NCI-H2081 treated with DMSO at 0.1 percent for 48 hours (cell line): ENCODE measurements at places on chromosomes 11 and 22.

DNA sequence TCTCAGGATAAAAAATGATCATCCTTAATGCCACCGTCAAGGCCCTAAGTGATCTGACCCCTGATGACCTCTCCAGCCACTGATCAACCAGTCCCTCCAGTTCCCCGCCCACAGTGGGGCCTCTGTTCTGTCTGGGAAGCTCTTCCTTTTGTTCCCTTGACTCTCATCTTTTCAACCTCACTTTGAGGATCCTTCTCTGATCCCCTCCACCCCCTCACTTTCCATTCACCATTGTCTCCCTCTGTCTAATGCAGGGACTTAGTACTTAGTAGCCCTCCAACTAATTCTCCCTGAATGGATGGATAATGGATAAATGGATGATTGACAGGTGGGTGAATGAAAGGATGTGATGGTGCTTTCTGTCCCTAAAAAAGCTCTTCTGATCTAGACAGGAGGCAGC, 45.6 kb downstream of the C11orf58 start:
- DNase-seq, result no peak

DNA sequence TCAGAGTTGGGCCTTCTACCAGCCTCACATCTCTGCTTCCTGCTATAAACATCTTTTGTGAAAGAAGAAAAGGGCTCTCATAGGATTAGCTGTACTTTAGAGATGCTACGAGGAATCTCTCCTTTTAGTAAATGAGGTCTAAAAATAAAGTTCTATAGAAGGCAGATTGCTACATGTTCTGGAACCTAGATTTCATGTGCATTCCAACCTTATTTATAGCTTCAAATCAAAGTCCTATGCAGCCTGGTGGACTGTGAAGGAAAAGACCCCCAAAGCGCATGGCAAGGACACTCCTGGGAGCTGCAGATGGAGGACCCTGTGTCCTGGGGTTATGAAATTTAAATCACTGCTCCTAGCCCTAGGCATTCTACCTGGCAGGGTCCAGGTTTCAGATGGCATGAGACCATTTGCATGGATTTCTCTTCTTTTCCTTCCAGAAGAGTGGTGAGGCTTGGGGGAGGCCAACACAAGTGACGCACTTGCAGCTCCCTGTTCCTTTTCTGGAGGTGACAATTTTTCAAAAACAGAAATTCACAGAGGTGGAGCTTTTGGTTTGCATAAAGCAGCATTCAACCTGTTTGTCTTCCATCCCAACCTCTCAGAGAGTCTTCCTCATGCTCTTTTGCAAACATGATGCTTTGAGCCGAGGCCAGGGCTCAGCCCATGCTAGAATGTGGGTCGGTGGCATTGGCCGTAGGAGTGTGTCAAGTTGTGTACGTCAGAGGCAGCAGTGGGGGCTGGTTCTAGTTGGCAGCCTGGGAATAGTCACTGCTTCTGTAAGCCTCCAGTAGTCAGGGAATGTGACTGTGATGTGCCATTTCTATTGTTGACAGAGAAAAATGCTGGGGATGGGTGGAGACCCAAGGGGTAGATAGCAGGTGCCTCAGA, 6.3 kb downstream of the CRY2 start:
- DNase-seq, result no peak

GRCh38 chr11:119512369-119512768, 89.4 kb upstream of the THY1 start:
- DNase-seq, result no peak

GRCh38 chr22:28231441-28231840, 312.4 kb upstream of the PITPNB start:
- no peak for DNase-seq

DNA sequence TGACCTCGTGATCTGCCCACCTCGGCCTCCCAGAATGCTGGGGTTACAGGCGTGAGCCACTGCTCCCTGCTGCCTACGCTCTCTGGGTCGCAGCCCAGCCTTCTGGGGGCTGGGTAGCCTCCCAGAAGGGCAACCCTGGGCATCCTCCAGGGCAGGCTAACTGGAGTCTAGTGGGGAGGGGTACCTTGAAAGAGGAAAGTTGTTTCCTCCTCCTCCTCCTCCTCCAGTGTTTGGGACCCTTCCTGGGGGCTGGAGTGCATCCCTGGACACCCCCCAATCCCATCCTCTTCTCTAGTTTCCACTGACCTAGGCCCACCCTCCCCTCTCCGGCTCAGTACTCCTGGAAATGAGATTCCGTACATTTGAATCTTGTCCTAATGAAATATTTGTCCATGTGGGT, 1.3 kb downstream of the PNPLA3 start:
- DNase-seq, result no peak

DNA sequence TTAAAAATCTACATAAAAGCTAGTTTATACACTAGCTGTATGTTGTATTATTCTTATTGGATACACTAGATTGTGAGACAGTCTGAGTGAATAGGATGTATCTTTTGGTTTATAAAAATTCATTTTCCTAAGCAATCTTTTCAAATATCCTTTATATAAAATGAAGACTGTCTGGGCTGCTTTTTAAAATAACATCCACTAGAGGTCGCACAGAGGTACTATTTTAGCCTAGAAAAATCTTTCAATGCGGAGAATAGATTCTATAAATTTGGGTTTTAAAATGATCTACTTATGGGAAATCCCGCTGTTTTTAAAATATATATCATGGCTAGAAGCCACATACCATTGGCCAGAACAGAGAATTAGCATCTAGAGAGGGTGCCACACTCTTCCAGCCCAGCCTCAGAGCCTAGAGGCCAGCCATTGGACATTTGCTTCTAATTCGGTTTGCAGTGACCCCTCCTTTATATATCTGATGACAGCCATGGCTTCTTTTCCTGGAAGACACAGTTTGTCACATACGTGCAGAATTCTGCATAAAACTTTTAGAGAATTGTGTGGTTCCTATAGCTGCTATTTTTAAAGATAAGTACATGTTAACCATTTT, 7.3 kb downstream of the C11orf97 start:
- DNase-seq, result no peak
